ENCODE measurements at places on chromosomes 12 and 14.
A peak's percentile ranks its signal among the peaks of the same experiment; 100 is the strongest.

GRCh38 chr14:67963960-67964812, 144.6 kb downstream of the RAD51B start:
- DNase-seq = no peak

DNA sequence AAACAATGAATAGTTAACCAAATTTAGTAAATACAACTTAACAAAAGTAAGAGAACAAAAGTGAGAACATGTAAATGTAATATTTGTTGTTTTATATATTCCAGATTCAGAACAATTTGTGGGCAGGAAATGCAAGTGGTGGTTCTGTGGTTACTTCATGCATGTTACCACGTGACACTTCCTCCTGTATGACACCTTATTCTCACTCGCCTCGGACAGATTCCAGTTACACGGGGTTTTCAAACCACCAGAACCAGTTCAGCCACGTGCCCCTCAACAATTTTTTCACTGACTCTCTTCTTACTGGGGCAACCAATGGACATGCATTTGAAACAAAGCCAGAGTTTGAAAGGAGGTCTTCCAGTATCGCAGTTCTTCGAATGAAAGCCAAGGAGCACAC, 21.0 kb downstream of the ALX1 start:
- DNase-seq = no peak

GRCh38 chr12:28622406-28622805, 432.1 kb downstream of the CCDC91 start:
- DNase-seq = no peak

DNA sequence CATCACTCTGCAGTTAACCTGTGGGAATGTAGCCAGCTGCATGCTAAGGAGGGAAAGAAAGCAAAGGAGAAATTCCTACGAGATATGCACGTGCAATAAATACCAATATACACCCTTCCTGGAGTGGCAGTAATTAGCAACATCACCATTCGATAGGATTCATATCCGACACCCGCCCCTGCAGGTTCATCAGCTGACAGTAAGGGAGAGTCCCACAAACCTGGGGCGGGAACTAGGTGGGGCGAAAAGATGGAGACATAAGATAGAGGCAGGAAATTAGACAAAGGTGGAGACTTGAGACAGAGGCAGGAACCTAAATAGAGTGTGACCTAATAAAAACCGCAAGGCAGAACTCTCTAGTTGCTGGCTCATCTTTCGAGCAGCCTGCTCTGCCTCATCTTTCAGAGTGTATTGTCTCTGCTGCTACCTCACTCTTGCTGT, 51.6 kb downstream of the PLEKHG3 start:
- no peak for DNase-seq

DNA sequence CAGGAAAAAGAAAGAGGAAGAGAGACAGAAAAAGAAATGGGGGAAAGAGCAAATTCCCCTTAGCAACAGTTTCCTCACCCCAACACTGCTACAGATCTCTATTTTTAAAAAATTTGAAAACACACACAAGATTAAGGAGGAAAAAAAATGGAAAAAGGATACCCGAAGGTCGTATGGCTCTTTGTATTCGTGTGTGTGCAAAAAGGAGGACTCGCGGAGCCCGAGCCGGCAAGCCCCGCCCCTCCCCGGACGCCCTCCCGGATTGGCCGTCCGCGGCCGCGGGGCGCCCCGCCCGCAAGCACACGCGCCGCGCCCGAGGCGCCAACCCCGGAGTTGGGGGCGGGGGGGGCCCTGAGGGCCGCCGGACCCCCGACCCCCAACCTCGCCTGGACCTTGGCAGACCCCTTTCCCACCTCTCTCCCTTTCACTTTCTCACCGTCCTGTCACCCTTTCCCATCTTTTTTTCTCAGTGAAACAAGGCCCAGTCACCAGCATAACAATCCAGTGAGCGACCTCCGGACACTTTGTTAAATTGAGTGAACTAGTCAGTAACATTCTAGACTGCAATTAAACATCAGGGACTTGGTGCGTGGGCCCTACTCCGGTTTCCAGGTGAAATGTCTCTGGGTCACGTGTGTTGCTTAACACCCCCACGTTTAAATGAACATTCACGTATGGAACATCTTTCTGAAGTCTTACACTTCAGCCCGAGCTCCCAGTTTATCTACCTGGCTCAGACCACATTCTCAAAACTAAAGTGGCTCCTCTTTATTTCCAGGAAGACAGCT, at the start of gene C14orf93:
C14orf93 (minus strand) TSS at position 205 of the 788 bp plus-strand sequence. CDS start 11,120 bp downstream, outside the sequence.
- DNase-seq = peak; percentile 69

Data from Kasumi-1 (cell line).